ENCODE measurements at places on chromosomes 7 and 10.
A peak's percentile ranks its signal among the peaks of the same experiment; 100 is the strongest.

DNA sequence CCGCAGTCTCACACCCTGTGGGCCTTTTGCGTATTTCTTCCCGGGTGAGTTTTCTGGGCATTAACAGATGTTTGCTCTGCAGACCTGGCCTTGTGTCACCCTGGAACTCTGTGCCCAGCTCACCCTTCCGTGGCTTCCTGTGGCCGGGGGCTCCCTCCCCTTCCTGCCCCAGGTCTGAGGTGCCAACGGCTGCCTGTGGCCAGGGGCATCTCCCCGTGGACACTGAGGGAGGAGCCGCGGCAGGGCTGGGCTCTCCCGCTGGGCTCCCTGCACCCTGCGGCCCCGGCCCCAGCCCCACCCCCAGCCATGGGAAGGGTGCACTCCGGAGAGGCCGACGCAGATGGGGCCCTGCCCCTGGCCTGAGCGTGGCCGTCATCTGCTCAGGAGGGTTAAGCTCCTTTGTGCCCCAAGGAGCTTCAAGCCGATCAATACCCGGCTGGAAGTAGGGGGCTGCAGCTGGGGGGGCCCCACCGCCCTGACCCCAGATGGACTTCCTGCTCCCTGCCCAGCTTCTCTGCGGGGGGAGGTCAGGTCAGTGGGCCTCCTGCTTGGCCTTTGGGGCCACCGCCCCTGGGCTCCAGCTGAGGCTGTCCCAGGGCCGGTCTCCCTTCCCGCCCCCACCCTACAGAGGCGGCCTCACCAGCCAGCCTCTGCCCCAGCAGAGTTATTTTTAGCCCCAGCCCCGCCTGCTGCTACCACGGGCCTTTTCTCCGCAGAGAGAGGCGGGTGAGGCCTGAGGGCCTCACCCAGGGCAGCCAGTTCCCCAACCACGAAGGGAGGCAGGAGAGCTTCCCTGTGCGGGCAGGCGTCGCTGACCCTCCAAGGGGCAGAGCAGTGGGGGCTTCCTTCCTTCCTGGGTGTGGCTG is 24.2 kb downstream of the PWWP2B start:
- no peak for DNase-seq

DNA sequence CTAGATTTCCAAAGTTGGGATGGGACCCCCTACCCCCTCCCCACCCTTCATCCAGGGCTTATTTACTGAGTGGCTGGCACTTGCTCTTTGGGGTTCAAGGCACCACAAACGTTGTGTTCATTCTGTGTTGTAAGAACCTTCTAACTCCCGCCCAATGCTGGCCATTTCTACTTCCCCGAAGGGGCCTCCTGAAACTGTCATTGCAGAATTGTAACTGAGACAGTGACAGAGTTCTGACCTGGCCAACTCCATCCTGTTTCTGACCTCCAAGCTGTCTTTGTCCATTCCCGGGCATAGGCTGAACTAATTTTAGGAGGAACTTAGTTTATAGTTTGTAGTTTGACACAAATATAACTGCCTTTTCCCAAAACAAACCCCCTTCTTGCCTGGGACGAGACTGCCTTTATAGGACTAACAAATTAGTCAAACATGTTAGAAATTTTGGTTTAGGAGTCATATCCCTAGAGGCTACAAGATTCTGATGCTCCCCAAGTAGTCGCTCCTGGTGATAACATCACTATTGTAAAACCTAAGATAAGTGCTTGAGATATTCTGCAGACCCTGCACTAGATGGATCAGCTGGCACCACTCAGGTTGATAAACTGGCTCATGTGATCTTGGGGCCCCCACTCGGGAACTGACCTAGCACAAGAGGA is 34.8 kb upstream of the ZMIZ2 start:
- no peak for DNase-seq

GRCh38 chr10:323651-324293 is 188.5 kb downstream of the ZMYND11 start:
- DNase-seq = peak; percentile 21

DNA sequence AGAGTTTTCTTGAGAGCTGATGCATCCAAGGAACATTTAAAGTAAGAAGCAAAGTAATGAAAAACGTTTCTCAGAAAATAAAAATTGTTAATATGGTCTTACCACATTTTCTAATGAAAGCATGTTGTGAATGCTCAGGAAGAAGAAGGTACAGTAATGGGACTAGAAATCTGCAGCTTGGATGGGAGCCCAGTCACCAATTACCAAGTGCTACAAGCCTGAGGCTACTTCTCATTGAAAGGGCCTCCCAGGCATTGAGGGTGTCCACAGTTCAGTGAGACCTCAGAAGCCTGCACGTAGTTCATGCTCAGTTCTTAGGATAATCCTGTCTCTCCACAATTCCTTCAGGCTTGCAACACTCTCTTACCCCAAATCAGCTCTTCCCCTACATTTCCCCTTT is 17.6 kb downstream of the PTN start:
- DNase-seq = no peak

GRCh38 chr7:29500719-29501118 is 62.9 kb upstream of the PRR15 start:
- no peak for DNase-seq

- DNase-seq = no peak
These were observed 231.1 kb downstream of the CACNA2D1 start for GRCh38 chr7:82212466-82212865.

- no peak for DNase-seq
These were observed 120.0 kb downstream of the CRPPA start for GRCh38 chr7:16301291-16301690.

DNA sequence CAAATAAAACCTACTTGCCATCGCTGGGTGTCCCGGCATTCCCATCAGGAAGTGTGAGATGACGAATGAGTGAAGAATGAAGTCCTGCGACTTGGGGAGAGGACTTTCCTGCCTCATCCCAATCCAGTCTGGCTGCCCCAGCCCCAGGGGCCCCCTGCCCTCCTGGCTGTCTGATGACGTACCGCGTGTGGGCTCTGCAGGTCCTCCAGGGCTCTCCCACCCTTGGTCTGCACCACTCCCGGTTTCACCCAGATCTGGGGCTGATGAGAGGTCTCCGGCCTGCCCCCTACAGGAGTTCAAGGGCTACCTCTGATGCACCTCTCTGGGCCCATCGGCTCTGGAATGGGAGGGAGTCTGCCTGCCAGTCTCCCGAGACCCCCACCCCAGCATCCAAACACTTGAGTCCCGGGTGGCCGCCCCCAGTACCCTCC is 9.8 kb downstream of the ATP6V1F start:
- no peak for DNase-seq

DNA sequence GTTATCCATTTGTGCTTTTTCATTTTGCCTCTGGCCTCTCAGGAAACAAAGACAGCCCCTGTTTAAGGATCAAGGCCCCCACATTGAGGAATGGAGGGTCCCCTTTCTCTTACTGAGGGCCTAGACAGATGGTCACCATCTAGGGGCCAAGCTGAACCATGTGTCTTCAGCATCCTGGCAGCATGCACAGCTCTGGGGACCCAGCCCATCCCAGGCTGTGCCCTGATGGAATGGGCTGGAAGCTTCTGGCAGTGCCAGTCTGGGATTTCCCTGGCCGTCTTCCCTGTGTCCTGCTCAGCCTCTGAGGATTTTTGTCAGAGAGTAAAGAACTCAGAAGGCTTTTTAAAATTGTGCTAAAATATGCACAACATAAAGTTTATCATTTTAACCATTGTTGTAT is 116.8 kb downstream of the ITIH5 start:
- DNase-seq = no peak

GRCh38 chr7:27953361-27953760 is 213.4 kb downstream of the TAX1BP1 start:
- DNase-seq = no peak

DNA sequence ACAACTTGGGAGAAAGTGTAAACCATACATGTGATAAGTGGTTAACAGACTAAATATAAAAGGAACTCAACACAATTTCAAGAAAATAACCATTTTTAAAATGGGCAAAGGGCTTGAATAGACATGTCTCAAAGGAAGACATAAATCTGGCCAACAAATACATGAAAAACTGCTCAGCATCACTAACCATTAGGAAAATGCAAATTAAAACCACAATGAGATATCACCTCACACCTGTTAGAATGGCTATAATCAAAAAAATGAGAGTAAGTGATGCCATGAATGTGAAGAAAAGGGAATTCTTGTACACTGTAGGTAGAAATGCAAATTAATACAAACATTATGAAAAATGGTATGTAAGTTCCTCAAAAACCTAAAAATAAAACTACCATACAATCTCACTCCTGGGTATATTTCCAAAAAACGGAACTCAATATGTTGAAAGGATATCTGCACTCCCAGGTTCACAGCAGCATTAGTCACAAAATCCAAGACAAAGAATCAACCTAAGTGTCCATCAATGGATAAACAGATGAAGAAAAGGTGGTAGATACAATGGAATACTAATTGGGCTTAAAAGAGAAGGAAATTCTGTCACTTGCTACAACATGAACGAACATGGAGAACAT is 5.6 kb downstream of the SNX13 start:
- DNase-seq = no peak

DNA sequence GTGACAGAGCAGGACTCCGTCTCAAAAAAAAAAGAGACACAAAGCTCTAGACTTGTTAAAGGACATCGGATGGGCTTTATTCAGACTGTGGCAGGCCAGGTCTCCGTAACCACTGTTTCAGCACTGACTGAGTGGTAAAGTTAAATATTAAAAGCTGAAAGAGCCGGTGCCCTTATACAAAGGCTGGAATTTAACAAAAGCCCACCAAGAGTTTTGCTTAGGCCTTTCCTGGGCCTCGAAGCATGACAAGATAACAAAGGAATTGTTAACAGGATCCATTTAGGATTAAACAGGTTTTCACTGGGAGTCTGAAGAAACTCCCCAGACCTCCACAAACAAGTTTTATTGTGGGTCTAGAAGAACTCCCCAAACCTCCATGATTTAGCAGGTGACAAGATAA is 727.8 kb downstream of the TYW1 start:
- DNase-seq = no peak

- no peak for DNase-seq
These were observed 3.7 kb upstream of the COL13A1 start for GRCh38 chr10:69797959-69798358.

DNA sequence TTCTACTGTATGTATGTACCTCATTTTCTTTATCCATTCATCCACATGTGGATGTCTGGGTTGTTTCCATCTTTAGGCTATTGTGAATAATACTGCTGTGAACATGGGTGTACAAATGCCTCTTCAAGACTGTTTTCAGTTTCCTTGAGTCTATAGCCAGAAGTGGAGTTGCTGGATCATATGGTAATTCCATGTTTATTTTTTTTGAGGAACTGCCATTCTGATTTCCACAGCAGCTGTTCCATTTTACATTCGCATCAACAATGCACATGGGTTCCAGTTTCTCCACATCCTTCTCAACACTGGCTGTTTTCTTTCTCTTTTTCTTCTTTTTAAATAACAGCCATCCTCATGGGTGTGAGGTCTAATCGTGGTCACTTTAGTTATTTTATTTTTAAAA is 69.9 kb upstream of the CTBP2 start:
- DNase-seq = no peak

- DNase-seq = peak; percentile 23
These were observed 17.9 kb upstream of the AGK start for GRCh38 chr7:141533149-141533949.

DNA sequence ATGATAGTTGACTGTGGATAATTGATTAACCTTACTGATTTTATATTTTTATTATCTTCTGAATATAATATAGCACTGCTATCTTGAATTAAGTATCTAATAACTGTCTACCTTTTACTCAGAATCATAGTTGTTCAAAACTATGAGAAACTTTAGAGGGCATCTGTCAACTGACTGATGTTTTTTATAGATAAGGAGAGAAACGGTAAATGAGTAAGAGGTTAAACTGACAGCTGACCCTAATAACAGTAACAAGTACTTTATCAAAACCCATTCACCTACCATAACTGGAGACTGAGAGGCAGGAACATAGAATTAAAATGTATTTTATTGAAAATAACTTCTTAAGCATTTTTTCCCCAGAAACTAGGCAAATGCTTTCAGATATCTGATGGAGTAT is 62.2 kb downstream of the CYP51A1 start:
- DNase-seq = no peak

DNA sequence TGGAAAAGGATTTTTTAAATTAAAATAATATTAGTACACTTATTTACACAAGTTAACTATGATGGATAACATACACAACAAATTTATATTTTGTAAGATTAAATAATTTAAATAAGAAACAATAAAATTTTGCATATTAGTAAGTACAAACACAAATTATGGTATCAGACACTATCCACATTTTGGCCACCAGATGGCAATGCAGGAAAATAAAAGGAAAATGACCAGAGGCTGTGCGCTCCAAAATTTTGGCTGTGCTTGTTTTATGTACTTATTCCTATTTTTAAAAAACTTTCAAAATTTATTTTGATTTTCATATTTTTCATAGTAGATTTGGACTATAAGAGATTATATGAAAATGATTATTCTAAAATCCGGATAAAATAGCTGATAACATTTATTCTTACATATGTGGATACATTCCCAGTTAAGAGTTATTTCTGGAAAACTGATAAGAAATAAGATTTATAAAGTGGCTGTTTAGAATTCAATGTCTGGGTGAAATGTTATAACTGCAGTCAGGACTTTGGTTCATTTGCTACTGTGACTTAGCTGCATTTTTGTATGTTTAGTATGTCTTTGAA is 274.7 kb upstream of the HGF start:
- DNase-seq = no peak

GRCh38 chr7:151818674-151819519 is 58.0 kb downstream of the PRKAG2 start:
- no peak for DNase-seq

- no peak for DNase-seq
These were observed 1.1 kb upstream of the RAB11FIP2 start for GRCh38 chr10:118047880-118048279.

DNA sequence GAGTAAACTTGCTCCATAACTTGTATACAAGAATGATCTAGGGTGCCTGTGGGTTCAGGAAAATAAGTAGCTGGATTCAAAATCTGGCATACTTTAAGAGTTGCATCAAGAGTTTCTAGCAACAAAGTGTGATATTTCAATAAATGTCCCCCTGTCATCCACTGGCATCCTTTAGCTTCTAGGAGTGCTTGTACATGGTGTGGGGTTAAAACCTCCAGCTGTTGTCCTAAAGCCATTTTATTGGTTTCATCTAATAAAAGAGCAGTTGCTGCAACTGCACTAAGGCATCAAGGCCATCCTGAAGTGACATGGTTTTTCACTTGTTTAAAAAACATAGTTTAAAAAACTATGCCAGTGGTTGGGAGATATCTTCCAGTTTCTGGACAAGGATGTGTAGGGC is 148.4 kb downstream of the INHBA start:
- DNase-seq = no peak

DNA sequence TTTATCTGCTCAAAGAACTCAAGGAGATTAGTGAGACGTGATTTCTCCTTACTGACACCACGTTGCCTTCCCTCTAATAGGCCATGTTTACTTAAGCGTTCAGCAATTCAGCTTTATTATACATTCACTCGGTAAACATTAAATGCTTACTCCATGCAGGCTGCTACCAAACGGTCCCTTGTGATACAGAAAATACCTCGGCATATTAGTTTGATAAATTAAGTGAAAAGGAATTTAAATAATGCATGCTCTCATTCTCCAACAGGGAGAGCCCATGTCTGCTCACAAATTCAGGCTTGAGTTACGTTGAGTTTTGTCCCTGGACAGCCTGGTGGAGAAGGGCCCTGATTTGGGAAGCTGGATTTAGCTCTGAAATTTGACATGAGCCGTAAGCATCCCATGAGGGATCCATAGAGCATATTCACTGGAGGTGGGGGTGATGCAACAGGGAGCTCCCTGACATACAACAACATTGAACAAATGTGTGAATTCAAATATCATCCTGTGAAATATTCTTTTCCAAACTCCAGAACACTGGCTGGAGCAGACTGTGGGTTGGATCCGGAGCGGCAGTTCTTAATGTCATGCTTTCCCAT is 86.3 kb downstream of the TBXAS1 start:
- DNase-seq = no peak

- no peak for DNase-seq
These were observed 306.0 kb upstream of the PFKP start for GRCh38 chr10:2761311-2761710.

Measured in activated T-helper 1 cell treated with Interleukin-2 at 50 U/mL for 16 hours (primary cell).